ENCODE measurements at places on chromosomes 7 and 10. TPM values are rescaled to one million over a fixed set of nuclear protein-coding genes. Genes with fewer than 3 reads are reported as not detected.
A peak's percentile ranks its signal among the peaks of the same experiment; 100 is the strongest.

The TRPV5 gene
- 0.24 TPM for polyA plus RNA-seq

The HGF gene
- 29.3 TPM for polyA plus RNA-seq

DNA sequence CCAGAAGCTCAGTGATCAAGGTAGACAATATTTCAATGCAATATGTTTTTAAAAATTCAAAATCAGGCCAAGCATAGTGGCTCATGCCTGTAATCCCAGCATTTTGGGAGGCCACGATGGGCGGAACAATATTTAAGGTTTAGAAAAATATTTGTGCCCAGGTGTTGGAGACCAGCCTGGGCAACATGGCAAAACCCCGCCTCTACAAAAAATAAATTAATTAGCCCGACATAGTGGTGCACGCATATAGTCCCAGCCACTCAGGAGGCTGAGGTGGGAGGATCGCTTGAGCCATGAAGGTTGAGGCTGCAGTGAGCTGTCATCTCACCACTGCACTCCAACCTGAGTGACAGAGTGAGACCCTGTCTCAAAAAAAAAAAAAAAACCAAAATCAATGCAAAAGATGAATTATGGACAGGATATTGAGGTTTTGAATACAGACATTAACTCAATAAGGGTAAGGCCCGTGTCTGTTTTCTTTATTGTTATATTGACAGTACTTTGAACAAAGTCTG is 913 bp upstream of the IFIT5 start:
- no peak for DNase-seq

DNA sequence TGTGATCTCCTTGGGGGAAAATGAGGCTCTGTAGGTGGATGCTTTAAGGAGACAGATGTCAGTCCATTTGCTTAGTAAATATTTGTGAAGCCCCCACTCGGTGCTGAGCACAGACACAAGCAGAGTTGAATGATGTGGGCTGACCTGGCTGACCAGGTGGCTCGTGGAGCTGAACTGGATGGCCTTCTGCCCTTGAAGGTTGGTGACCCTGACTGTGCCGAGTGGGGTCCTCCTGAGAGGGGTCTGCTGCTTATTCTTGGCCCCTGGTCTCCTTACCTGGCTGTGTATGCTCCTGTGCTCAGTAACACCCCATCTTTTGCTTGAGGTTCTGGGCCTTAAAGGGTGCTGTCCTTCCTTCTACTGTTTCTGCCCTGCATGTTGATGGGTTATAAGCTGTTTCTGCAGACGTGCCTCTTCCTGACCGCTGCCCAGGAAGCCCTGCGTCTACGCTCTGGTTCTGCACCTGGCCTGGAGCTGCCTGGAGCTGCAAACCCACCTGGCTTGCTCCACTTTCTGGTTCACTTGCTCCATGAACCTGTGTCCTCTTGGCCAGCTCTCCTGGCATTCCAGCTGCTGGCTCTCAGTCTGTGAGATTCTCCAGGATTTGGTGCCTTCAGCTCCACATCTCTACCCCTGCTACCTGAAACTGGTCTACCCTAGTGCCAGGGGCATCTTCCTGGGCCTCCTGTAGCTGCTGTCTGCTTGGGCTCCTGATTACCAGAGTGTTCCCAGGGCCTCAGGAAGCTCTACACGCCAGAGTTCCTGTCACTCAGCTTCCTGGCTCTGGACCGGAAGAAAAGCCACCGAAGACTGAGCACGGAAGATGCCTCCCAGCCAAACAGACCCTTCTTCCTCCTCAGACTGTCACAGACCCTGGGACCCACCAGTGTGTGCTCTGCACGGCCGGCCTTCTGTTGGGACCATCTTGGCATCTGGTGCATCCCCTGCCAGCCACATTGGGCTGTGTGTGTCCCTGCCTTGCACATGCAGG is 76.5 kb downstream of the ADCY1 start:
- no peak for DNase-seq

DNA sequence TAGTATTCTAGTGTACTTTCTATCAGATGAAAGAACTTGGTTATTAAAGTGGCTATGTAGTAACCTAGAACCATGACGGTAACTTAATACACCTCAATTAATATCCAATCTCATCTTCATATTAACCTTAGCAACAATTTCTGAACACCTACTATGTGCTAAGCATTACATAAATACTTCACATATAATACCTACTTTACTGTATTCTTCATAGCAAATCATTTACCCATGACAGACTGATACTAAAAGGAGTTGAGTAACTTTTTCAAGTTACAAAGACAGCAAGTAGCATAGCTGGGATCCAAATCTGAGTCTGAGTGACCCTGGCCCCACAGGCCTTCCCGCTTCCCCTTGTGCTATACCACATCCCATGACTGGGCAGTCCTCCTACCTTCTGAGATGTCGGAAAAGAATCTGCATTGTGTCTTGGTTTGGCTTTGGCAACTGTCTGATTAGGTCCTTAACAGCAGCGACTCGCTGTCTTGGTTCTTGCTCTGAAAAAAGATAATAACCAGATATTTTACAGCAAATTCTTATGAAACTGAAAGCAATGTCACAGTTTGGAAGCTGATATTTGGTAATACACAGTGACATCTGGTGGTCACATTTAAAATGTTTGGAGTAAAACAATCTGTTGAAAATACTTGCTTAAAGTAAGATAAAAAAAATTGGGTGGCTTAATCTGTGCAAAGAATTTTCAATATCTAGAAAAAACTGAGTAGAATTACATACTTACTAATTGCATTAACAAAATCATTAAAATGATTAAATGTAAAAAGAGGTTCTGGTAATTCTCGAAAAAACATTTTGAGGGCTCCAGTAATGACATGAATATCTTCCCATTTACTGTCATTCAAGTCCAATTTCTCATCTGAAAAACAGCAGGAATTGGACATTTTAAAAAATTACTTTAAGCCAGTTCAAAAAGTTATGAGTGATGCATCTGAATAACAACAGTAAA is 120.1 kb downstream of the ARHGAP12 start:
- DNase-seq, result peak; percentile 67

Data from right lung (tissue), 10 donors.